Right renal pelvis (tissue), 4 donors: ENCODE measurements at places on chromosomes 7 and 10. TPM values are rescaled to one million over a fixed set of nuclear protein-coding genes. Genes with fewer than 3 reads are reported as not detected.

DNA sequence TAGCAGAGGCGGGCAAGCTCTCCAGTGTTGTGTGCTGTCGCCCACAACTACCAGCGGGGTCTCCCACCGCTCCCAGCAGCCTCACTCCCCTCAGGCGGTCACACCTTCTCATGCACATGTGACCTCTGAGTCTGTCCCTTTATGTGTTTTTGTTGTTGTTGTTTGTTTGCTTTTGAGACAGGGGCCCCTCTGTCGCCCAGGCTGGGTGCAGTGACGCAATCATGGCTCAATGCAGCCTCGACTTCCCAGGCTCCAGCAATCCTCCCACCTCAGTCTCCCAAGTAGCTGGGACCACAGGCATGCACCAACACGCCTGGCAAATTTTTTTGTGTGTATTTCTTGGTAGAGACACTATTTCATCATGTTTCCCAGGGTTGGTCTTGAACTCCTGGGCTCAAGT is 1.5 kb downstream of the CPSF4 start:
- DNase-seq: no peak

DNA sequence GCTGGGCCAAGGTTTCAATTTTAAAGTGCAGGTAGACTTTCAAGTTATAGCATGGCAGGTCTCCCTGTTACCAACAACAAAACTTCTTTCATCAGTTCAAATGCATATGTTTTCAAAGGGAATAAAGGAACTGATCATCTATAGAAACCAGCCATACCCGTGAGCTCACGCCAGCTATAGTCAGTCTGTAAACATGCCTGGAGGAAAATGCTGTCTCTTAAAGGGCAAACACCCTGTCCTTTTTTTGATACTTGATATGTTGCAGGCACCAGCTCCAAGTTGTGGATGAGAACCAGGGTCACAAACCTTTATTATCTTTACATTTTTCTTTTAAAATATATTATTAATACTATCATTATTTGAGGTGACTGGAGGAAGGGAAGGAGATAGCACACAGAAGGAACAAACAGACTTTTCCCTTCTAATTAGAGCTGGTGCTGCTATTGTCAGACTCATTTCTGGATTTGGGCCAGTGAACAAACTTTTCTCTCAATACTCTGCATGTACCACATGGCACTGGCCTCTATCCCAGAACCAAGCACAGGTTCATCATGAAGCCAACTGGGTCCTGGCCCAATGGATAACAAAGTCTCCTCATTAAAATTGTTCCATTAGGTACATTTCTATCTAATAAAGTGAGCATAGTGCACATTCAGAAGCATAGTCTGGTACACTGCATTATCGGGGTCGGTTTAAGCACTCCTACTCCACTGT is 1102.4 kb downstream of the SORCS3 start:
- no peak for DNase-seq

GRCh38 chr10:78524342-78524741 is 490.7 kb downstream of the RPS24 start:
- no peak for DNase-seq

DNA sequence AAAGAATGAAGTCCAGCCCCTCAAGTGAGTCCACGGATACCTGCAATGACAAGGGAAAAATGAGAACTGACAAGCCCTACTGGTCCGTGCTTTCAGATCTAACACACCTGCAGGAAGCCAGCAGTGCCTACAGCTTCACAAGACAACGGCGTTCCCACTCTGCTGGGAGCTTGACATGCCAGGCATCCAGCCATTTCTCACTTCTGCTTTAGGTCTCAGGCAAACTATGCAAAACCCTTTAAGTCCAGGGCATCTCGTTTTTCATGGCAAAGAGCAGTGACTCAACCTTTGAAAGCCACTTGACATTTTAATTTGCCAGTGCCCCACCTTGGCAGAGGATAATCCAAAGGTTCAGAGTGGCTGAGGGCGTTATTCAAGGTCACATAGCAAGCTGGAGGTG is 49.1 kb upstream of the GPAM start:
- no peak for DNase-seq

GRCh38 chr7:142770661-142771352 is at the start of gene PRSS2:
Gene PRSS2 (plus strand): TSS chr7:142770970. CDS start chr7:142770983, 13 bp downstream.
- DNase-seq: no peak

GRCh38 chr7:159068488-159068811 is 76.2 kb downstream of the VIPR2 start:
- DNase-seq: no peak

- DNase-seq: no peak
These were observed 690.6 kb downstream of the LRMDA start for GRCh38 chr10:76122056-76122455.

DNA sequence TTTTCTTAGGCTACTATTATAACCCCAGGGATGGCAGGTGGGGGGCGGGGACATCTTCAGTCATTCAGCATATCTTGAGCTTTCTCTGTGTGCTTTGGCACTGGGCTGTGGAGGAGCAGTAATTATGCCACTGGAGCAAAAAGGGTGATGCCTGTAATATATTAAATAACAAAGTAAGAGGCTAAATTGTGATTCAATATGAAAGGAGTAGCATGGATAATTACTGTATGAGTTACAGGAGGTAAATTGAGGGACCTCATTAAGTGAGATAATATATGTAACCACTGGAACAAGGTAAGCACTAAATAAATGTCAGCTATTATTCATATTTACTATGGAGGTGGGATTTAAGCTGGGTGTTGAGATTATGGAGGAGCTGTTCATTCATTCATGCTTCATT is 3.3 kb upstream of the STN1 start:
- no peak for DNase-seq

- no peak for DNase-seq
These were observed 79.8 kb upstream of the PDE1C start for GRCh38 chr7:32150039-32150438.

DNA sequence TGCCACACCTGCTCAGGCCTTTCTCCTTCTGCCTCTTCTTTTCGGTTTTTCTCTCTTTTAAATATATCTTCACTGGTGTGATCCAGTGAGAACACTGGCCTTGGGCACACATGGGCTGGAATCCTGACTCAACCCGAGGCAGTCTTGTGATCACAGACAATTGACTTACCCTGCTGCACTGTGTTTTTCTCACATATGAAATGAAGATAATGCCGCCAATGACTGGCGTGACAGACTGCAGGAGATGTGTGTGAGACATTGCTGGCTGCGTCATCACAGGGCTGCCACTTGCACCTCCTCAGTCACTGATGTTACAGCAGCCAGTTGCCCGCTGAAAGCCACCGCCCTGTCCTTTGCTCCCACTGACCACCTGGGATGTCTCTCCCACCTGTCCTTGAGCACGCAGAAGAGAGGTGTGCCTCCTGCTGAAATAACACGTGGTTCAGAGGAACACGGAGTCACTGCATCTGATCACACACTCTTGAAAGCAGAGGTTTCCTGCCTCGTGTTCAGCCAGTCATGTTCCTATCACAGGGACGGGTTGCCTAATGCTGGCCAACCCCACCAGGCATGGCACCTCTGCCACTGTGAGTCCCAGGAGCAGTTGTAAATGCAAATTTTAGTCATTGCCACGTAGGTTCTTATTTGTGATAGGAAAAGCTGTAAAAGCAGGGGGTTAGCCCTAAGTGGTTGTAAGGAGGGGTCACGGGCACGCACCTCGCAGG is 124.6 kb upstream of the LANCL2 start:
- DNase-seq: no peak

DNA sequence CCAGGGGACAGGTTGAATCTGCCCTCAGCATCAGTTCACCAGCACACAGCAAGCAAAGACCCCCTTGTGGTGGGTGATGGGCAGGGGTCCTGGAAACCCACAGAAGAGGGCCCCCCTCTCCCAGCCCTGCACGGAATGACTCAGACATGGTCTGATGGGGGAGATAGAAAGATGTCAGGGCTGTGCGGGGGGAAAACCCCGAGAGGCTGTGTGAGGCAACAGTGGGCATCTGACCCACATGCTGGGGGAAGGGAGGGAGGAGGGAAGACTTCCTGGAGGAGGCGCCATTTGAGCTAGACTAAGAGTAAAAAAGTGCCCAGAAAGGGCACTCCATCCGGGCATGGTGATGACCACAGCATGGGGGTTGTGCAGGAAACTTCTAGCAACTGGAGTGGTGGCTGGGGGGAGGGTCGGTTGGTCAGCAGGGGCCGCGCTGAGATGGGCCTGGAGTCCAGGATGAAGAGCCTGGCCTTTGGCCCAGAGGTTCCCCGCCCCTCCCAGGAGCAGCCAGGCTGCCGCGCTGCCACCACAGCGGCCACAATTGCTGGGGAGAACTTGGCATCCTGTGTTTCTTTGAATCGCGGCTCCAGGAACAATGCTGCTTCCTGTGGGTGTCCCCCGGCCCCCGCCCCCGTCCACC is 2.5 kb downstream of the LFNG start:
- DNase-seq: no peak

DNA sequence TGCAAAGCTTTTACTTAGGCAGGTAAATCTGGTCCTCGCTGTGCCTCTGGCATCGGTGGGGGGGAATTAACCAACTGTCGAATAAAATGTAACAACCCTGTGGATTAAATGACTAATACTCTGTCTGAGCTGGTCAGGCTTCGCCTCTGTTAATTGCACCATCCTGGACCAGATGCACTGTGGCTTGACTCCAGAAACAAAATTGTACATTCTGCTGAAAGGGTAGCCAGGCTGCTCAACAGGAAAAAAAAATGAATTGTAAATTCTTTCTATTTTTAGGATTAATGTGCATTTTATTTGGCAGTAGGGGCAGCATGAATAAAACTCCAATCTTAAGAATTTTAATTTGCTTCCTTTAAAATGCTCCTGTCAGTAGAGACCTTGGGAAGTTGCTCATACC is 389.4 kb downstream of the SORCS1 start:
- DNase-seq: no peak

DNA sequence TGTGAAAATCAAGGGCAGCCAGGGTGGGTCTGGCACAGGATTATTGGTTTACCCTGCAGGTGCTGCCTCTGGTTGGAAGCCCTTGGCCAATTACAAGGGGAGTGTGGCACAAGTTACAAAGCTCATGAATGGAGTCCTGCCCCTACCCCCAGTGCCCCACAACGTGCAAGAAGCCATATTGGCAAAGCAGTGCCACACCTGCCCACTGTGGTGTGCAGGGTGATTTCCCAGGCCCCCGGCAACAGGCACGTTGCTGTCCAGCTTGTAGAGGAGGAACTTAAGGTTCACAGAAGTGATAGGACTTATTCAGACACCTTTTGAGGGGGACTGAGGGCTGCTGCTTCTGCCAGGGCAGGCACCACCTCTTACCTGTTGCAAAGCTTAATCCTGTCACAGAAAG is 11.4 kb downstream of the LHPP start:
- no peak for DNase-seq

DNA sequence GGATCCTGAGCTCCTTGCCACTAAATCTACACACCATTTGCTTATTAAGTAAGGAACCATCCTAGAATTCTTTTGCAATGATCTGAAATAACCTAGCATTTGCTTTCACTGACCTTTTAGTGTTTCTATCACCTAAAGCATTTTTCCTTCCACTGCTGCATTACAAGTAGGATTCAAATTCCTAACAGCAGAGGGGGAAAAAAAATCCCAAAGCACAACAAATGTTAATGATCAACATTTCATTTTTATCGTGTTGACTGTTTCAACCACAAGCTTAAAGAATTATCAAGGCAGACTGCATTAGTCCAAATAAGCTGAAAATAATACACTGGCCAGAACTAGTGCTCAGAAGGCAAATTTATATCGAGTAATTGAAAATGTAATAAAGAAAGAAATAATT is 174.7 kb upstream of the TCF7L2 start:
- no peak for DNase-seq

GRCh38 chr7:97971120-97971989 is 18.6 kb downstream of the OCM2 start:
- no peak for DNase-seq

- no peak for DNase-seq
These were observed 6.4 kb downstream of the SH2B2 start for GRCh38 chr7:102292813-102293798.

The SPDYE16 gene
- 1.9 TPM for polyA plus RNA-seq

The GHITM gene
- 193 TPM for polyA plus RNA-seq

The ENTPD1 gene
- 22.1 TPM for polyA plus RNA-seq

The TMEM213 gene
- polyA plus RNA-seq: 46.3 TPM

The CHST15 gene
- polyA plus RNA-seq: 17.1 TPM
